ENCODE measurements at places on chromosomes 2 and 18.

DNA sequence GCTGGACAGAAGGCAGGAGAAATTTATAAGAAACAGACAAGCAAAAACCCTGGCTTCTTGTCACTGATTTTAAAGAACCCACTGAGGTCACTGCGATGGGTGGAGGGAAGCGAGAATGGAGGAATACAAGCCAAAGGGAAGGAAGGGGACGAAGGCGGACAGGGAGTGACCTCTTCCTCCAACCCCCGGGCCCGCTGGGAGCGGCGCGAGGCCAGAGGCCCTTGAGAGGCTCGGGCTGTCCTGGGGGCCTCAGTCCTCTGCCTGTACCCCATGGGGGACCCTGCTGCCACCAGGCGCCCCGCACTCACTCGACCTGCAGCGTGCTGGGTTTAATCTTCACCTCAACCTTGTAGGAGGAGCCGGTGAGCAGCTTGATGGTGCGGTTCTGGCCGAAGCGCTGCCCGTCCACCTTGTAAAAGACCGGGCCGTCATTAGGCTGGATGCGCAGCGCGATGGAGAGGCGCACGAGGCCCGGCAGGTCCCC lies 793 bp downstream of the CNRIP1 start:
- DNase-seq: no peak

- DNase-seq: no peak
These were observed 12.9 kb downstream of the RAMP1 start for GRCh38 chr2:237872178-237872887.

DNA sequence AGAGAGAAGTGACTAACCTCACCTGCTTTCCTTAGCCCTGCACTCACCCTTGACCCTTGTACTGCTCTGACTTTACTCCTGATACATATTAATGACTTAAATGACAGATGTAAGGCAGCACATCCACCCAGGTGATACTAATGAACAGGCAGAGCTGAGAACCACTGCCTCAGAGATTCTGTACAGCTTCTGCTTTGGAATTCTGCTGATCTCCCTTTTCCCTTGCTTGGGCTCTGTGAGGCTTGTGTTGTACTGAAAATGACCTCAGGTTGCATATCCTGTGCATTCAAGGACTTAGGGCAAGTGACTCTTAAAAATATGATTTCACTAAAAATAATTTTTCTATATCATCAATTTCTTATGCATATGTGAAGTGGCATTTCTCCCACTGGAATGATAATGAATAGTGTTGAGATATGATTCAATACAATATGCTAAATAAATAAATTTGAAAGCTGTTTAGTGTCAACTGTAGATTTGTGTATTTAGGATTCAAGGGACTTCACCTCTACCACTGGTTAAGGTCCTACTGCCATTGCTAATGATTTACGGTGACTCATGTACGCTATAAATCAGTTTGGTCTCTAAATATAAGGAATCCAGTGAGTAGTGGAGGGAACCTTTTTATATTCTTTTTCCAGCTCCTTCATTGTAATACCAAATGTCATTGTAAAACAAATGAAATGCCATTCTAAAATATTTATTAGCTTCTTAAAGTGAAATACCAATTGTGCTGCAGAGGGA lies 328.3 kb downstream of the SOCS6 start:
- DNase-seq: no peak

- no peak for DNase-seq
These were observed 16.7 kb upstream of the DUSP2 start for GRCh38 chr2:96161898-96162297.

DNA sequence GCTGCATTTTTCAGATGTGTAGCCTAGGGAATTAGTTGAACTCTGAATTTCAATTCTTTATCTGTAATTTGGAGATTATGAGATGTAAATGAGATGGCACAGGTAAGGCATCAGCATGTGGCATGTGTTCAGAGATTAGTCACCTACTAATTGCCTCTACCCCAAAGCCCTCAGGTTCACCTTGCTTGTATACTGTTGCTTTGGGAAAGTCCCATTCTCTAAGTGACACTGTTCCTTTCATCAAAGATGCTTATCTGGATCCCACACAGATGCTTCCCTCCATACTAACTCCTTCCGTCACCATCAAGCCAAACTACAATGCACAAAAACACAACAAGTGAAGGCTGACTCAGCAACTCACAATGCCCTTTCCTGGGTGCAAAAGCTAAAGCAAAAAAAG lies 143.7 kb downstream of the LRATD1 start:
- DNase-seq: no peak

DNA sequence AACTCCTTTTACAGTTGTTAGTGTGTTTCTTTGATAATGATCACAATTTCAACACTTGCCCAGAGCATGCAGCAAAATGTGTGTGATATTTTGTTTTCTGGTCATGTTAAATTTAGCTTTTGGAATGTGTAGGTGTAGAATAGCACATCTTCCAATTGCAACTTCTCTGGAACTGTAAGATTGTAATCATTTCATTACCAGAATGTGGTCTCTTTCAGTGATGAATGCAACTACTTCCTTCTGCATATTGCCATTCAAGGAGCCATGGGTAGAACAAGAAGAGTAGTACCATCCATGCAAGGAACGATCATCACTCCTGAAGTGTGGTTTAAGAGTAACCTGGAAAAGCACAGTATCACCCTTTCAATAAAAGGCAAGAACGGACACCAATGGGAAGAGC lies 548.8 kb upstream of the ZNF804A start:
- DNase-seq: no peak

DNA sequence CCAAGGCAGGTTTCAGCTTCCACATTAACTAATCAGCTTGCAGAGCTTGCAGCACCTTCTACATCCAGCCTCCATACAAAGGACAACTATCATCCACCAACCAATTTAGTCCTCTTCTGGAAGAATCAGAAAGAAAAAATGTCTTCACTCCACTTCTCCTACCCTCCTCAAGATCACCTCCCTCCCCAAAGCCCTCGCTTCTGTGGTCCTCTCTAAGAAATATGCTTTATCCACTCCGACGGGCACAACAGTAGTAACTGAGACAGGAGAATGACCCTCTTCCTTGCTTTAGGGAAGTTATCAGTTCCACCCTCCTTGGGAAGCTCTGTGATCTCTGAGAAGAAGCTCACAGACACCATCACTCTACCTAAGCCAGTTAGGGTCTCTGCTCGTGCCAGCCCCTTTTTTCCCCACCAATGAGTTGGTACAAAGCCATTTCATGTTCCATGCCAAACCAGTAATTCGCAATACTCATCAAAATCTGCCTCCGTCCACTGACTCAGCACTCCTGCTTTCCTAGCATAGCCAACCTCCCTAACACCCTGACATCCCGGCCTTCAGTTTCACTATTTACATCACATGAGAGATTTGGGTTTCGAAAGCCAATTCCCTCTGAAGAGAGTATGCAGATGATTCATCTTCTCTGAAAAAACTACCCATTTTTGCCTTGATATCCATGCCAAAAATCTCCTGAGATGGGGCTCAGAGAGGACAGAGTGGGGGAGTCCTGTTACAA lies 114.1 kb upstream of the PKDCC start:
- DNase-seq: no peak

GRCh38 chr18:79572848-79573451 lies 106.7 kb upstream of the CTDP1 start:
- DNase-seq: no peak

DNA sequence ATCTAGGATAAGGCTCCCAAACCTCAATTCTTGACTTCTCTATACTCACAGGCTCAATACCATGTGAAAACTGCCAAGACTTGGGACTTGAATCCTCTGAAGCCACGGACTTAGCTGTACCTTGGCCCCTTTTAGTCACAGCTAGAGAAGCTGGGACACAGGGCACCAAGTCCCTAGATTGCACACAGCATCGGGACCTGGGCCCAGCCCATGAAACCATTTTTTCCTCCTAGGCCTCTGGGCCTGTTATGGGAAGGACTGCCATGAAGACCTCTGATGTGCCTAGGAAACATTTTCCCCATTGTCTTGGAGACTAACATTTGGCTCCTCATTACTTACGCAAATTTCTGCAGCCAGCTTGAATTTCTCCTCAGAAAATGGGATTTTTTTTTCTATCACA lies 1011.8 kb upstream of the DDX18 start:
- DNase-seq: no peak

GRCh38 chr2:205571360-205571959 lies 110.8 kb upstream of the NRP2 start:
- no peak for DNase-seq

- no peak for DNase-seq
These were observed 127.1 kb downstream of the SRBD1 start for GRCh38 chr2:45483997-45484396.

GRCh38 chr2:71100195-71100964 lies 29.6 kb downstream of the MCEE start:
- DNase-seq: peak; percentile 10

GRCh38 chr2:26875065-26875634 lies 27.2 kb downstream of the DPYSL5 start:
- DNase-seq: no peak

GRCh38 chr18:13268158-13269012 lies 49.8 kb downstream of the LDLRAD4 start:
- no peak for DNase-seq

DNA sequence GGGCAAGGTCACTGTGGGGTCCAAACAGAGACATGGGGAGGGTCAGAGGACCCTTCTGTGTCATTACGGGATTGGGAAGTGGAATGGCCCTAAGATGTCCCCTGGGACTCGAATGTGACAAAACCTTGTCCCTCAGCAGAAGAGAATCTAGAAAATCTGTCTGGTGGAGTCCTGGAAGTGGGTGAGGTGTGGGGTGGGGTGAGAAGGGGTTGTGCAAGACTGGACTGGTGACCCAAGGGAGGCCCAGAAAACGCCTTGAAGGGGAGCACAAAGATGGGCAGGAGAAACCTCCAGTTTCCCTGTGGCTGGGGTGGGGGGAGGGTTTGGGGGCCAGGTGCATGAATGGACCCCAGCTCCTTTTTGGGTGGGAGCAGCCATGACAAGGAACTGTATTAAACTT lies 79.6 kb downstream of the TCF7L1 start:
- no peak for DNase-seq

DNA sequence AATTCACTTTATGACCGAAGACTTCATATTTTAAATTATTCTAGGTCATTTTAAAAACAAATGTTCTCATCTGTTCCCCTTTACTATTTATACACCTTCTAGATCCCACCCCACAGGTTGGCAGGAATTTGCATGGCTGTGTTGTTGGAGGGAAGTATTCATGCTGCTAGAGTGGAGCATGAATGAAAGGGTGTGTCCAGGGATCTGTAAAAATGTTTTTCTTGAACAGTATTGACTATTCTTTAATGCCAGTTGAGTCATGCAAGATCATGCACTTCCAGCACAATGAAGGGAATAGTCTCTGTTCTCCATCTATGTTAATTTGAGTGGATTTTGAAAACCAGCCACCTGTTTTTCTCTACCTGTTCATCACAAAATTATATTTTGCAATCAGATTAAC lies 52.0 kb upstream of the COL3A1 start:
- DNase-seq: no peak

DNA sequence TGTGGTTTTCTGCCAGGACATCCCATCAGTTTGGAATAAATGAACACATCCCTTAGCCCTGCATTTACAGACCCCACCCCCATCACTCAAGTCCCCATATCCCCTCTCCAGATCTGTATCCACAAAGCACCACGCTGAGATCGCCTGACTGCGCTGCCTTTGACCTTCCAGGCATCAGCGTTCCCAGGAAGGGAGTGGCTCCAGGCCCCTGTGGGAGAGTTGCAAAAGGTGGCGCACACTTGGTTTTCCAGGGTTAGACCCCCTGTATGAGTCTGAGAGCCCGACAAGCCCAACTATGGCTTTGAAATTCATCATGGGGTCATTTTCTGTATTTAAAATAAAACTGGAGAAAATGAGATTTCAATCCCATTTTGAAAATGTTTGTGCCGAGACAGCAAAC lies 137.0 kb upstream of the ZNF236 start:
- no peak for DNase-seq

DNA sequence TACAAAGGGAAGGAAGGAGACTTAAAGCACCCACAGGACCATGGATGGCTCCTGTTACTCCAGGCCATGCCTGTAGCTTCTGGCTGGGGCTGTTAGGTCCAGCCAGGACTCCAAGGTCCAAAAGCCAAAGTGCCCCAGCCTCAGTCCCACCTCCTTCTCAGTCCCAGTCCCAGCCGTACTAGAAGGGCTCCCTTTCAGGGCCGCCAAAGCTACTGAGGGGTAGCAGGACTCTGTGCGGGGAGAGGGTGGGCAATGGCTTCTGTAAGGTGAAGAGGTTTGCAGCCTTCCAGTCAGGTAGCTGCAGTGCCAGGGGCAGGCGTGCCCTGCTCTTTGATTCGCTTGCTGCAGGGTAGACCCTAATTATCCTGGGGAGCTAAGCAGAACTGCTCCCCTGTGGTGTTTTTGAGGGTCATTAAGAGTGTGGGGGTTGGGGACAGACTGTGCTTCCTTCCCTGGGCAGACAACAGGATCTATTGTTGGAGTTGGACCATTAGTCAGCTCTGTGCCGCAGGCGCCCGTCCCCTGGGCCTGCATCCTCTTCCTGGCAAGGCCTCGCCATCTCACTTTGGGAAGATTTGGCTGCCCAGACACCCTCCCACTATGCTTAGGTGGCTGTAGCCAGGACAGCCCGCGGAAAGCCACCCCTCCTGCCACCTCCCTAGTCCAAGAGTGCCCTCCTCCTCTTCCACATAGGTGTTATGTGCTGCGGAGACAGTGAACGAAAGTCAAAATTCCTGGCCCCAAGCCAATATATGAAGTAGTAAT lies 118.8 kb downstream of the ZBTB7C start:
- DNase-seq: no peak
